ENCODE measurements at places on chromosomes 5 and 9.
A peak's percentile ranks its signal among the peaks of the same experiment; 100 is the strongest.

- 0 out of 2 replicates have a peak, but pooled peaks cover 2% of the 10 kb centered on the region for H3K27me3 ChIP-seq
- no peak for DNase-seq
- H3K27ac ChIP-seq: no peak overlapping the region
Measured at GRCh38 chr5:135038813-135039270, 4.8 kb upstream of the PITX1 start.

DNA sequence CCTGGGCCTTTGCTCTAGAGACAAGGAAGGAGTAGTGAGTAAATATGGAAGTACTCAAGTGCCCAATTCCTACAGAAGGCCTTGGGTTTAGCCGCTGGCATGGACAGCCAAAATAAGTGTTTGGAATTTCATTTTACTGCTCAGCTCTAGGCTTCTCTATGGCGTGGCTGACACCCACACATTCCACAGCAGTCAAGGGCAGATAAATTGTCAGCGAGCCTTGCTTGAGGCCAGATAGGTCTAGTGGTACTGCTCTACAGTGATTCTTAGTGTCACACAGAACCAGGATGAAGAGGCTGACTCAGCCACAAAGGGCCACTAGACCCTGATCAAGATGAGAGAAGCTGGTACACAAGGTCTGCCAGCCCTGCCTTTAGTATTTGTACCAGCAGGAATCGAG is 111.0 kb upstream of the NFIB start:
- no peaks in the 10 kb centered on the region for H3K27me3 ChIP-seq
- H3K36me3 ChIP-seq: no peaks in the 10 kb centered on the region
- H3K4me1 ChIP-seq: no peaks in the 10 kb centered on the region
- H3K4me3 ChIP-seq: no peak overlapping the region
- no peak for DNase-seq
- H3K27ac ChIP-seq: no peak overlapping the region

- no peak for DNase-seq
- H3K27ac ChIP-seq: no peak overlapping the region
Measured at GRCh38 chr9:82722561-82722960, 340.4 kb downstream of the RASEF start.

GRCh38 chr9:97788763-97789663 is 64.0 kb upstream of the FOXE1 start:
- no peak overlapping the region for H3K4me3 ChIP-seq
- no peaks in the 10 kb centered on the region for H3K4me1 ChIP-seq
- H3K36me3 ChIP-seq: no peaks in the 10 kb centered on the region
- no peaks in the 10 kb centered on the region for H3K27me3 ChIP-seq
- DNase-seq: no peak
- no peak overlapping the region for H3K27ac ChIP-seq

DNA sequence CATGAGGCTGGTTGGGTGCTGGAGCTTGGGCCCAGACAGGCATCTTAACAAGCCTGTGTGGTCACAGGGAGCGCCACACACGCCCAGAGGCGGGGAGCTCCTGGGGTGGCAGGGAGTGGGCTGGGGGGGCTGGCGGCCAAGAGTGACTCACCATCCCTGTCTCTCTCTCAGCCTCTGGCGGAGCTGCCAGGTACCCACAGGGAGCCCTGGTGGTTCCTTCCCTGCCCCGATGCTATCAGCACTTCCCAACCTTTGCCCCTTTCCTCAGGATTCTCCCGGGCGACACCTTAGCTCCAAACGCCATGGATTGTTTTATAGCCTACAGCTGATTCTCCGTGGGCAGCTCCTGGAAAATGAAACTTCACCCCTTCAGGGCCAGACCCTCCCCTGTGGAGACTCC is 5.5 kb downstream of the SLC9A3 start:
- no peak overlapping the region for H3K27ac ChIP-seq
- no peaks in the 10 kb centered on the region for H3K4me1 ChIP-seq

DNA sequence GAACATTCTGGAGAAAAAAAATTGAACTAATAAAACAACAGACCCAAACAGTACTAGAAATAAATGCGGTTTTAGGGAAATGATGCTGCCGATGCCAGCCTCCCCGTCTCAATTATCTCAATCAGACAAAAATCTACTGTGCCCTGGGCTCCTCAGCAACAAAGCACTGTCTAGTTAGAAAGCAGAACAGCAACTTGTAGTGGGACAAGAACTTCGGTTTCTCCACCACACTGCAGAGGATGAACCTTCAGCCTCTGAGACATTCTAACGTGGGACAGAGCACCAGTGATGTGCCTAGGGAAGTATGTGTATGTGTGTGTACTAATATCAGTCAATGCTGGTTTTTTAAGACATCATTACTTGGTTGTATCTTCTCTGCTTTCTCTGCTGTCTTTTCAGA is 11.1 kb upstream of the CAST start:
- peaks cover 19% of the 10 kb centered on the region for H3K4me1 ChIP-seq
- no peak for DNase-seq
- no peak overlapping the region for H3K27ac ChIP-seq
- no peaks in the 10 kb centered on the region for H3K36me3 ChIP-seq
- no peaks in the 10 kb centered on the region for H3K27me3 ChIP-seq

- no peak for DNase-seq
- no peaks in the 10 kb centered on the region for H3K4me1 ChIP-seq
- H3K27me3 ChIP-seq: no peaks in the 10 kb centered on the region
Measured at GRCh38 chr9:114446036-114446435, 58.3 kb upstream of the AKNA start.

- H3K27ac ChIP-seq: no peak within 1 kb of the TSS
- H3K4me3 ChIP-seq: peak within 1 kb of the TSS; percentile 23
- peaks cover 18% of the 10 kb centered on the region for H3K4me1 ChIP-seq
- H3K36me3 ChIP-seq: no peaks in the 10 kb centered on the region
- peak; percentile 19 for DNase-seq
- H3K27me3 ChIP-seq: peaks cover 88% of the 10 kb centered on the region
Measured at GRCh38 chr9:115117999-115118878, at the start of gene TNC. Gene TNC, minus strand, starts transcription at chr9:115118157. Its CDS starts 27,139 bp downstream, at chr9:115091018.

- no peaks in the 10 kb centered on the region for H3K4me1 ChIP-seq
- H3K4me3 ChIP-seq: no peak overlapping the region
- DNase-seq: no peak
- H3K27ac ChIP-seq: no peak overlapping the region
Measured at GRCh38 chr9:138066049-138066448, 188.5 kb downstream of the CACNA1B start.

GRCh38 chr9:83355024-83355444 is 183.2 kb downstream of the FRMD3 start:
- no peak overlapping the region for H3K4me3 ChIP-seq
- H3K4me1 ChIP-seq: no peaks in the 10 kb centered on the region
- no peak for DNase-seq
- H3K27ac ChIP-seq: no peak overlapping the region
- H3K36me3 ChIP-seq: no peaks in the 10 kb centered on the region

- H3K4me3 ChIP-seq: no peak overlapping the region
- no peaks in the 10 kb centered on the region for H3K36me3 ChIP-seq
- H3K27me3 ChIP-seq: peaks cover 8% of the 10 kb centered on the region
- no peak for DNase-seq
Measured at GRCh38 chr9:115079156-115079555, 38.8 kb downstream of the TNC start.

DNA sequence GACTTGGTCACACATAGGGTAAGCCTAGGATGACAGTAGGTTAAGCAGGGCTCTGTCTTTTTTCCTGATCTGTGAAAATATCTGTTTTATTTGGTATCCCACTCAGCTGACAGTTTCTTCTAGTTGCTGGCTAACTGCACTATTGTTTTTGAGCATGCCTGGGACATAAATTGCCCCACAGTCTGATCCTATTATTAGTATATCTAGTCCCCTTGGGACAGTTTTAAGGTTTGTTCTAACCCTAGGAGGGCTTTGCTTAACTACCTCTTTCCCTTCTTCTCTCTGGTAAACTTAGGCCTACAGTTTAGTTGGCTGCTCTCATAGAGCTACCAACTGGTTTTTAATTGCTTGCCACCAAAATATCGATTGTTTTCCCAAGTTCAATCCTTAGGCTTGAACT is 446.6 kb downstream of the ARHGEF28 start:
- no peak overlapping the region for H3K27ac ChIP-seq
- no peak overlapping the region for H3K4me3 ChIP-seq
- peaks cover 11% of the 10 kb centered on the region for H3K4me1 ChIP-seq
- H3K36me3 ChIP-seq: no peaks in the 10 kb centered on the region
- DNase-seq: no peak

DNA sequence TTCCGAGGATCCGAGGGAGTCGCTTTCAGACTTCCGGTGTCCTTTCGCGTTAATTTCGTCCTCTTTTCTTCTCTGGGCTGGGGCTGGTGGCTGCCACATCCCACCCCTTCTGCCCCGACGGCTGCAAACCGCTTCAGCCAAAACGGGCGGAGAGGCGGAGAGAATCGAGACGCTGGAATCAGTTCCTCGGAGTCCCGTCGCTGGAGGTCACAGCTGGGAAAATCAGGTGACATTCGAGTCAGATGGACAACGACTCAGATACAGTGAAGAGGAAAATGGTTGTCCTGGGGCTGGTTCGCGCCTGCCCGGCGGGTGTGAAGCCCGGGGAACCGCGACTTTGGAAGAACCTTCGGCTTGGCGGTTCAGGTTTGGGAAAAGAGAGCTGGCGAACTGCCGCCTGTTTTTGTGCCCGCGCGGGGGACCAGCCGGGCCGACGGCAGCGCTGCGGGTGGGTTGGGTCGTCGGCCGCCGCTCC is 8.9 kb upstream of the NKX2-5 start:
- no peaks in the 10 kb centered on the region for H3K36me3 ChIP-seq
- no peaks in the 10 kb centered on the region for H3K27me3 ChIP-seq
- no peak overlapping the region for H3K4me3 ChIP-seq
- no peak overlapping the region for H3K27ac ChIP-seq
- no peaks in the 10 kb centered on the region for H3K4me1 ChIP-seq
- DNase-seq: no peak

DNA sequence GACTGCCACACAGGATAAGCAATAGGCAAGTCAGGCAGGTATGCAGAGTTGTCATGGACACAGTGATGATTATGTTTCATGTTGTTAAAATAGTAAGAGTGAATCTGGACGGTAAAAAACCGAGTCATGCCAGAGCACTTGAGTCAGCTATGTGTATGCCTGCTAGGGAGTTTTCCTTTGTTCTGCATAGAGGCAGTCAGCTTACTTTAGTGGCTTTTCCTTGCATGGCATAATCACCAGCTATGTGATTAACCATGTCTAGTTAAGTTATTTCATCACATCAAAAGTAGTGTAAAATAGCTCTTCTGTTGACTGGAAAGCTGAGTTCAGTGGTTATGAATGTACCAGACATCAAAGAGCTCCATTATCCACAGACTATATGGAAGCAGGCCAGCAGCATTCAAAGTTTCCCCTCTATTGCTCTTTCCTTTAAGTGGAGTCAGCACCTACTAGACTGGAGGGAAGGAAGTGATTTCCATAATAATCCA is 989.8 kb downstream of the TLE1 start:
- no peak overlapping the region for H3K4me3 ChIP-seq
- H3K36me3 ChIP-seq: no peaks in the 10 kb centered on the region
- H3K27ac ChIP-seq: no peak overlapping the region
- no peaks in the 10 kb centered on the region for H3K27me3 ChIP-seq
- no peaks in the 10 kb centered on the region for H3K4me1 ChIP-seq

GRCh38 chr9:136050266-136050700 is 44.8 kb downstream of the NACC2 start:
- no peak overlapping the region for H3K27ac ChIP-seq
- H3K27me3 ChIP-seq: no peaks in the 10 kb centered on the region
- peaks cover 37% of the 10 kb centered on the region for H3K4me1 ChIP-seq
- H3K4me3 ChIP-seq: no peak overlapping the region
- peaks cover 7% of the 10 kb centered on the region for H3K36me3 ChIP-seq
- no peak for DNase-seq

- no peak overlapping the region for H3K4me3 ChIP-seq
- H3K27ac ChIP-seq: no peak overlapping the region
- DNase-seq: no peak
- no peaks in the 10 kb centered on the region for H3K36me3 ChIP-seq
- no peaks in the 10 kb centered on the region for H3K4me1 ChIP-seq
Measured at GRCh38 chr5:172144931-172145869, 42.8 kb downstream of the STK10 start.

GRCh38 chr5:41738710-41739354 is 131.4 kb downstream of the OXCT1 start:
- no peak for DNase-seq
- H3K27me3 ChIP-seq: no peaks in the 10 kb centered on the region
- no peak overlapping the region for H3K27ac ChIP-seq
- no peak overlapping the region for H3K4me3 ChIP-seq
- no peaks in the 10 kb centered on the region for H3K4me1 ChIP-seq

GRCh38 chr5:1008451-1009358 is at the start of gene NKD2:
Gene NKD2, plus strand, starts transcription at chr5:1008802. Its CDS starts 256 bp downstream, at chr5:1009058.
- peaks cover 52% of the 10 kb centered on the region for H3K4me1 ChIP-seq
- H3K36me3 ChIP-seq: no peaks in the 10 kb centered on the region
- no peak for DNase-seq
- H3K27ac ChIP-seq: peak within 1 kb of the TSS; percentile 18
- H3K27me3 ChIP-seq: no peaks in the 10 kb centered on the region

- no peaks in the 10 kb centered on the region for H3K36me3 ChIP-seq
- H3K27me3 ChIP-seq: no peaks in the 10 kb centered on the region
- H3K4me1 ChIP-seq: no peaks in the 10 kb centered on the region
- no peak for DNase-seq
- H3K4me3 ChIP-seq: no peak overlapping the region
- H3K27ac ChIP-seq: no peak overlapping the region
Measured at GRCh38 chr5:64144425-64145215, 21.0 kb upstream of the RNF180 start.

GRCh38 chr5:132823481-132824050 is 6.9 kb downstream of the SHROOM1 start:
- DNase-seq: no peak
- H3K27me3 ChIP-seq: no peaks in the 10 kb centered on the region
- no peak overlapping the region for H3K4me3 ChIP-seq
- H3K4me1 ChIP-seq: no peaks in the 10 kb centered on the region
- no peaks in the 10 kb centered on the region for H3K36me3 ChIP-seq

DNA sequence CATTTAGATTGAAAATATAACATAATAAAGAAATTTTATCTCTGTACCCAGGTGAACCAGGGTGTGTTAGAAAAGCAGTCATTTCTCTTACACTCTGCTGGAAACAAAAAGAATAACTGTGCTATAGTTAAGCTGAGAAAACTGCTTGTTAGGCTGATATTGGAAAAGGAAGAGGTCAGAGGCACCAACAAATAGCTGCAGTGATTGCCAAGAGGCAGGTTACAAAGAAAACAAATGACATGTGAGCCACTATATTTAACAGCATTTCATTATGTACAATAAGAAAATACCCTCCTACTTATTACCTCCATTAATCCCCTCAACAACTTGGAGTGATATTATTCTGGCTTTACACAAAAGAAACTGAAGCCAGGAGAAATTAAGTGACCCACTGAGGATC is 607.9 kb upstream of the TLE4 start:
- no peaks in the 10 kb centered on the region for H3K4me1 ChIP-seq
- H3K27me3 ChIP-seq: no peaks in the 10 kb centered on the region
- no peak for DNase-seq
- H3K4me3 ChIP-seq: no peak overlapping the region
- H3K27ac ChIP-seq: no peak overlapping the region

- H3K4me3 ChIP-seq: no peak overlapping the region
- no peaks in the 10 kb centered on the region for H3K4me1 ChIP-seq
- H3K36me3 ChIP-seq: peaks cover 66% of the 10 kb centered on the region
- no peaks in the 10 kb centered on the region for H3K27me3 ChIP-seq
- H3K27ac ChIP-seq: no peak overlapping the region
- no peak for DNase-seq
Measured at GRCh38 chr9:128972956-128973355, 25.5 kb downstream of the NUP188 start.

Data from HCT116 (cell line).